Activated naive CD8-positive, alpha-beta T cell treated with anti-CD3 and anti-CD28 coated beads, Interleukin-2, amount 10 ng/mL, durations not matched to agents 7 days and 5 days (primary cell): ENCODE measurements at places on chromosomes 13 and 19. TPM values are rescaled to one million over a fixed set of nuclear protein-coding genes. Genes with fewer than 3 reads are reported as not detected.

- no peaks in the 10 kb centered on the region for H3K36me3 ChIP-seq
- no peak overlapping the region for H3K4me3 ChIP-seq
- H3K27ac ChIP-seq: no peak overlapping the region
- no peaks in the 10 kb centered on the region for H3K4me1 ChIP-seq
- H3K27me3 ChIP-seq: no peaks in the 10 kb centered on the region
Observed at GRCh38 chr19:18735324-18735723, 51.8 kb downstream of the CRTC1 start.

Gene NTN5
- 2.3 TPM for total RNA-seq

Gene LENG9
- 7.0 TPM for total RNA-seq

Gene S1PR4
- 133 TPM for total RNA-seq

- no peaks in the 10 kb centered on the region for H3K36me3 ChIP-seq
- no peak overlapping the region for H3K4me3 ChIP-seq
- peaks cover 5% of the 10 kb centered on the region for H3K4me1 ChIP-seq
- no peak for DNase-seq
Observed at GRCh38 chr19:7598180-7598579, 2.5 kb downstream of the CAMSAP3 start.

DNA sequence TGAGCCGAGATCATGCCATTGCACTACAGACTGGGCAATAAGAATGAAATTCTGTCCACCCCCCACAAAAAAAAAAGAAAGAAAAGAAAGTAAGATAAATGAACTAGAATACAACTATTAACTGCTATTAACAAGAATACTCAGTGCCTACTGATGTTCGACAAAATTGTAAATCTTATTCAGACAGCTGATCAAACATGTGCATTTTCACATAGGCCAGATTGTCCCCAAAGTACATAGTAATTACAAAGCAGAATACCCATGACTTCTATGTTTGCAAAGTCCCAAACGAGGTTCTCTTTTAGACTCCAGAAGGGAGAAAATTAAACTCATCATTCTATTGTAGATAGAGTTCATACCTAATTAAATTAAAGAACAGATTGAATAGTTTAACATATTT, 113.4 kb downstream of the UFM1 start:
- H3K27ac ChIP-seq: no peak overlapping the region
- no peak for DNase-seq
- H3K36me3 ChIP-seq: no peaks in the 10 kb centered on the region
- no peaks in the 10 kb centered on the region for H3K4me1 ChIP-seq

GRCh38 chr19:55077106-55077505, 1.4 kb downstream of the EPS8L1 start:
- H3K36me3 ChIP-seq: peaks cover 4% of the 10 kb centered on the region
- H3K27me3 ChIP-seq: peaks cover 17% of the 10 kb centered on the region
- H3K27ac ChIP-seq: no peak overlapping the region

GRCh38 chr13:99702687-99703319, 201.5 kb downstream of the TM9SF2 start:
- H3K36me3 ChIP-seq: no peaks in the 10 kb centered on the region
- peaks cover 1% of the 10 kb centered on the region for H3K4me1 ChIP-seq
- no peaks in the 10 kb centered on the region for H3K27me3 ChIP-seq
- no peak overlapping the region for H3K27ac ChIP-seq

Gene B3GNT3
- total RNA-seq: not detected

DNA sequence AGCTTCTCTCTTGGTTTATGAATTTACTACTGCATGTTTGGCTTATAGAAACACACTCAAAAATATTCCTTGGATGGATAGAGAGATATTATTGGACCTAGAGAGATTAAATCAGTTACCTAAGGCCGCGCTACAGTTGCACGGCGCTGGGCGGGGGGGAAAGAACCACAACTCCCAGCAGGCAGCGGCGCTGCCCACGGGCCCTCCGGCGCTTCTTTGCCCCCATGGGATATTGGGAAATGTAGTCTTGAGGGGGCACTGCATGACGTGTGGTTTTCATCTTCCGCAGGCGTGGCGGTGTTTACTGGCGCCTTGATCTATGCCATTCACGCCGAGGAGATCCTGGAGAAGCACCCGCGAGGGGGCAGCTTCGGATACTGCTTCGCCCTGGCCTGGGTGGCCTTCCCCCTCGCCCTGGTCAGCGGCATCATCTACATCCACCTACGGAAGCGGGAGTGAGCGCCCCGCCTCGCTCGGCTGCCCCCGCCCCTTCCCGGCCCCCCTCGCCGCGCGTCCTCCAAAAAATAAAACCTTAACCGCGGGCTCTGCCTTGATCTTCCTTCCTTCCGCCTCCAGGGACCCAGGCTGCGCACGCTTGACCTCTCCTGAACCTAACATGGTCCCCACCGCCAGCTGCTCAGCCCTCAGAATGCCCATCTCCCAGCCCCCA, 4.8 kb downstream of the EMP3 start:
- H3K36me3 ChIP-seq: peaks cover 50% of the 10 kb centered on the region
- peak; percentile 83 for DNase-seq
- H3K4me1 ChIP-seq: peaks cover 55% of the 10 kb centered on the region

Gene GPR18
- 25.9 TPM for total RNA-seq

DNA sequence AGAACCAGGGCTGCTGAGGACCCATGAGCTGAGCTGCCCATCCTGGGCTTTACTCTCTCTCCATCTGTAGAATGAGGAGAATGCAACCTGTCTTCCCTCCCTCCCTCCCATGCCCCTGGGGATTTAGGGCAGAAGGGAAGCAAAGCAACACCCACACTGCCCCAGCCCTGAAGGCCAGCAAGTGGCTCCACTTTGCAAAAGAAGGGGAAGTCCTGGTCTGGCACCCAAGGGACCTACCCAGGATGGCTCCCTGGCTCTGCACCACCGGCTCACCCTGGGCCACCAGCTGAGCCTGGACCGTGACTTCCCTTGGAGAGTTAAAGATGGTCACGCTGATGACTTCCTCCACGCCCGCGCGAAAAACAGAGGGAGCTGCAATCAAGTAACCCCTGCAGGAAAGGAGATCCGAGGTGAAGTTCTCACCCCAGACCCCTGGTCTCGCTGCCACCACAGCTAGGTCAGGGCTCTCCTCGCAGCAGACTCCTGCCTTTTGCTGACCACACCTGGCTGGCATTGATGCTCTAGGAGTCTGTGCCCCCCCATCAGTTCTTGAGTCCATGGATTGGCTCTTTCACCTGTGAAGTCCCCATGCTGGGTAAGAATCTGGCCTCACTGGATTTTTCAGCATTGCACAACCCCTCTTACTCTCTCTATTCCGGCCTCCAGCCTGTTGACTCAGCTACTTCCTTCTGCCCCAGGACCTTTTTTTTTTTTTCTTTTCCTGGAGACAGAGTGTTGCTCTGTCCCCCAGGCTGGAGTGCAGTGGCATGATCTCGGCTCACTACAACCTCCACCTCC, 4.6 kb downstream of the CPAMD8 start:
- H3K27ac ChIP-seq: no peak overlapping the region
- peaks cover 4% of the 10 kb centered on the region for H3K36me3 ChIP-seq
- DNase-seq: no peak
- H3K4me1 ChIP-seq: no peaks in the 10 kb centered on the region
- no peak overlapping the region for H3K4me3 ChIP-seq

Gene CCDC106
- total RNA-seq: 13.4 TPM

DNA sequence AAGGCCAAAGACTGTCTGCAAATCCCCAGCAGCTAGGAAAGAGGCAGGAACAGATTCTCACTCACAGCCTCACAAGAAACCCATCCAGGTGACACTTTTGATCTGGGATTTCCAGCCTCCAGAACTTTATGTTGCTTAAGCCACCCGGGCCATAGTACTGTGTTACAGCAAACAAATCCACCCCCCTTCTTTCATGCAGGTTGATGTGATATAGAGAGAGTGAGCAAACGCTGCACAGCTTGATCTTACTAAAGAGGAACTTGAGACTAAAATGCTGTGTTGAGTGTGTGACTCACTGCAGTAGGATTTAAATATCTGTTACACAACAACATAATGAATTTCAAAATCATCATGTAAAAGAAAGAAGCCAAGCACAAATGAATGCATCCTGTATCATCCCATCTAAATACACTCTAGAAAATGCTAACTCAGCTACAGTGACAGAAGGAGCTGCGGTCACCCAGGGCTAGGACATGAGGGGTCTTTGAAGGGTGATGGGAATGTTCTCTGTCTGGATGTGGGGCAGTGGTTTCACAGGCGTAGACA, 32.2 kb downstream of the RCBTB2 start:
- H3K27me3 ChIP-seq: no peaks in the 10 kb centered on the region
- H3K27ac ChIP-seq: peak overlapping the region; percentile 8
- no peak overlapping the region for H3K4me3 ChIP-seq
- H3K4me1 ChIP-seq: peaks cover 69% of the 10 kb centered on the region
- no peak for DNase-seq

DNA sequence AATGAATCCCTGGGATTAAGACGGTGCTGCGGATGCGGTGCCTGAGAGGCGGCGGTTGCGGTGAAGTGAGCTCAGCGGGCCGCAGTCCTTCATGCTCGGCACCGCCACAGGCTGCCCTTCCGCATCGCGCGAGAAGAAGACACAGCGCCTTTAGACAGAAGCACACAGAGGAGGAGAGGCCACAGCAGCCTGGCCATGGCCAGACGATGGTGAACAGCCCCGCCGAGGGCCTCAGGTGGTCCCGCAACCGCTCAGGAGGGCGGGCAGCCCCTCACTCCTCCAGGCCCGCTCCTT, 459.2 kb downstream of the MYO16 start:
- no peaks in the 10 kb centered on the region for H3K27me3 ChIP-seq
- H3K4me1 ChIP-seq: no peaks in the 10 kb centered on the region
- H3K36me3 ChIP-seq: no peaks in the 10 kb centered on the region

Gene CEACAM19
- total RNA-seq: 0.40 TPM

DNA sequence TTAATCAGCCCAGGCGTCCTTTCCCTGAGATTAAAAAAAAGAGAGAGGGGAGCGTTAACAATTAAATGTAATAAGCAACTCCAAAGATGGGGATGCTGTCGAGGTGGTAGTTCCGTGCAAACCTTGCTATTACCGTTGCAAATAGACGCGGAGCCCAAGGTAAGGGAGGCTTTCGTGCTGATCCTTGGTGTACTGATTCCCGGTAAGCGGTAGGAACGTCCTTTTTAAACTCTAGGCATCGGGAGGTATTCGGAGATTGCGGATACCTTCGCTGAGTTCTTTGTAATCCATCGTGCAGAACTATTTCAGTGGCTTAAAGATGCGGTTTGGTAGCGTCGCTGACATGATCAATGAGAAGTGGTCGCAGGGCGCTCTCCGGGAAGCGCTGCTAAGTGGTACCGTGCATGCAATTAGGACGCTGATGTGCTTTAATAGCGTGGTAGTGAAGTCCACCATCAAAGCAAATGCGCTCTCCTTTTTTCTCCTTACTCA, 3.1 kb downstream of the SLITRK5 start:
- peaks cover 11% of the 10 kb centered on the region for H3K4me1 ChIP-seq
- no peaks in the 10 kb centered on the region for H3K36me3 ChIP-seq
- H3K4me3 ChIP-seq: peak overlapping the region; percentile 4
- no peak overlapping the region for H3K27ac ChIP-seq
- H3K27me3 ChIP-seq: peaks cover 61% of the 10 kb centered on the region
- DNase-seq: no peak

Gene KRTDAP
- total RNA-seq: not detected

Gene IFI30
- total RNA-seq: 80.8 TPM

Gene ZNF90
- 19.8 TPM for total RNA-seq

DNA sequence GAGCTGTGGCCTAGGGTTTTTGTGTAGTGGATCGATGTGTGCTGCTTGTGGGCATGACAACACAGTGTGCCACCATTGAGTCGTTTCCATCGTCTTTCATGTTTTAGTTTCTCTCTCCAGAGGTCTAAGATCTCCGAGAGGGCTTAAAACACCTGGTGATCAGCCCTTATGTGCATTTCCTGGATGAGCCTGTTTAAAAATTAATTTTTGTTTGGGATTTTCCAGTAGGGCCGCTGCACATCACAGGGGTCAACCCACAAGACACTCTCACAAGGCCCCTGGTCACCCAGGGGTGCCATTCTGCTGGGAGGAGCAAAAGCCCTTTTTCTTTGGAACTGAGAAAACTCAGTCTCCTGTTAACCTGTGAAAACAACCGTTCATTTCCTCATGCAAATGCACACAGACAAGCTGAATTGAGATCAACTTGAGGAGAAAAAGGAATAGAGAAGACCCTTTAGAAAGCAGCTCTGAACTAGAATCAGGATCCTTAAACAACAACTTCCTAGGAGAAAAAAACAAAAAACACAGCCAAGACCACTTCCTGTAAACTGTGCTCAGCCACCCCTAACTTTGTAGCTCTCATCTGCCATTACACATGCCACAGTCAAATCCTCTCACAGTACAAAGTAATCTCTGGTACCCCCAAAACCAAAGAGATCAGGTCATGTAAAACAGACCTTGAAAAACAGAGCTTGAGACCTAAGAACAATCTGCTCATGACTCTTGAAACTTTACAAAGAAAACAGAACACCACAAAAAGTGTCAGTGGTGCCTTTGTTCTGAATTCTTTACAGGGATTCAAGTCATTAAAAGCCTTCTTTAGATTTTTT, 8.3 kb upstream of the MTRF1 start:
- no peak overlapping the region for H3K4me3 ChIP-seq
- H3K4me1 ChIP-seq: peaks cover 9% of the 10 kb centered on the region
- H3K27ac ChIP-seq: peak overlapping the region; percentile 77
- DNase-seq: no peak
- peaks cover 16% of the 10 kb centered on the region for H3K36me3 ChIP-seq

DNA sequence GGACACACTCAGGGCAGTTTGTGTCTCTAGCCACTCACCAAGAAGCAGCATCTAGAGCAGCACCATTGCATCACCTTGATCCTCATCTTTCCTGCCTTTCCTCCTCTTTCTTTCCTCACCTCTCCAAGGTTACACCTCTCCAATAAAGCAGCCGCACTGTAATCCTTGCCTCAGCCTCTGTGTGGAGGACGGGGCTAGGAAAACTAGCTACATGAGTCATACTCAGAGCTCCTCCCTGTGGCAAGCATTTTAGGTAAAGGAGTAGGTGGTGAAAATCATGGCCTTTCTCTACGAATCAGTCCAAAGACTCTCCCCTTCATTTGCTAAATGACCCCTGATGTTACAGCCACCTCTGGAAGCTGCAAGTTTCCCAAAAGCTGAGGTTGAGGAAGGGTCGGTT, 108.9 kb downstream of the DNAJC15 start:
- H3K36me3 ChIP-seq: no peaks in the 10 kb centered on the region
- H3K27ac ChIP-seq: no peak overlapping the region
- no peak overlapping the region for H3K4me3 ChIP-seq
- H3K4me1 ChIP-seq: peaks cover 11% of the 10 kb centered on the region
- peaks cover 9% of the 10 kb centered on the region for H3K27me3 ChIP-seq
- DNase-seq: no peak

DNA sequence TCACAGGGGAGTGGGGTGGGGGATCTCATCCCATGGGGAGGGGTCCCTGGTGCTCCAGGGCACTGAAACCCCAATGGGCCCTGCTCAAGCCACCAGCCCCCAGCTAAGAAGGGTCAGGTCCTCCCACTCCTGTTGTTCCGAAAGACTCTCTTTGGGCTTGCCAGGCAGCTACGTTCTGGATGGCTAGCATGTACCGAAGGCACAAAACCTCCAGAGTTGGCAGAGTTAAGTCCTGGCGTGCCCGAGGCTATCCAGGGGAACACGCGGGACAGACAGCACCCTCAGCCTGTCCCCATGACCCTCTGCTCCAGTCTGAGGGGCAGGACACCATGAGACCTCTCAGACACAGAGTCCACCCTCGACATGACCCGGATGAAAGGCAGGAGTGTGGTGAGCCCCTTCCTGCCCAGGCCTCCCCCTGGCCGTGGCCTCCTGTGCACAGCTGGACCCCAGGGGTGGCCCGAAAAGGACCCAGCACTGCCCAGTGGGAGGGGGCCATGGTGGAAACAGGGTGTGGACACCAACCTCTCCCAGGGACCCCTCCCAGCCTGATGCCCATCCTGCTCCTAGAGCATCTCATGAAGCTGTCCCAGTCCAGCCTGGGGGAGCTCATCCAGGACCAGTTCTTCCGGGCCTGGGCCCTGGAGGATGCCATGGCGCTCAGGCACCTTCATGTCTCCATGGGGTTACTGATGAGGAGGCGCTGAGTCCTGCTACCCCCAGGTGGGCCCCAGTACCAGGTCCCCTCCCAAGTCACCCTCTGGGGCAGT, 53.0 kb upstream of the TPM4 start:
- no peak for DNase-seq
- H3K4me1 ChIP-seq: no peaks in the 10 kb centered on the region
- H3K27ac ChIP-seq: no peak overlapping the region
- no peak overlapping the region for H3K4me3 ChIP-seq
